ENCODE measurements at places on chromosomes 4 and X. TPM values are rescaled to one million over a fixed set of nuclear protein-coding genes. Genes with fewer than 3 reads are reported as not detected.

Gene YIPF7
- not detected for total RNA-seq

- no peak for DNase-seq
These were observed 87.0 kb downstream of the FHDC1 start for GRCh38 chr4:153023139-153023538.

- DNase-seq = no peak
These were observed 611.4 kb downstream of the KCTD8 start for GRCh38 chr4:43837171-43837570.

- DNase-seq = no peak
These were observed 546 bp downstream of the ZRSR2 start for GRCh38 chrX:15790769-15791290.

Gene TAPT1
- 9.7 TPM for total RNA-seq

Gene ARHGAP6
- total RNA-seq = not detected

GRCh38 chrX:54076903-54077302, 32.6 kb upstream of the PHF8 start:
- no peak for DNase-seq

Gene TCEAL2
- total RNA-seq = not detected

Gene SPANXA2
- not detected for total RNA-seq

DNA sequence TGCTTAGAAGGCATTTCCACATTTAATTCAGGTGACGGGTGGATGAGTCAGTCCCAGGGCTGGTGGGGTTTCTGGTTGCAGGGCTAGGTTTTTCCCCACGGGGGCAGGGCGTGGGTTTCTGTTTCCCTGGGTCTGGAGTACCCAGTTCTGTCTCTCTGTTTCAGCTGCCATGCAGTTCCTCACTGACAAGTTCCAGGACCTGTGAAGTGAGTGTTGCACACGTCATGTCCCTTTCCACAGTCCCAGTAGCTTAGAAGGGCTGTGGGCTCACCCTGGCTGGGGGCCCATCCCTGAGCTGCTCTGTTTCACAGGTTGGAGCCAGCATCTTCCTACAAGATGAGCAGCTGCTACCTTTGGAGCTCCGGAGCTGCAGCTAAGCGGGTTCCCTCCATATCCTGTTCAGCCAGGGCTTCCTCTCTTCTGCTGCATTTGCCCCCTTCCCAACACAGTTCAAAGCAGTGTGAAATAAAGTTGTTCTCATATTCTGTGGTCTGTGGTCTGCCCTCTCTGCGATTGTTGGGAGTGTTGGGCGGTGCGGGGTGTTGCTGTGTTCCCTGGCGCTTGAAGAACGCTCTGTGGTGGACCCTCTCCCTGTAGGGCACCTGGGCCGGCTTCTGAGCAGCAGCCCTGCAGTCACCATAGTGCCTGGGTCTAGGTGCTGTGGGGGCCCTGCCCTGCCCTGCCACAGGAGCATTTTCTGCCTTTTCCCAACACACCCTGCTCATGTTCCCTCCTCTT, 3.9 kb downstream of the LOC101059915 start:
- no peak for DNase-seq

GRCh38 chrX:149898554-149898953, 17.6 kb downstream of the MAGEA8 start:
- no peak for DNase-seq

Gene IRF2
- 35.5 TPM for total RNA-seq

DNA sequence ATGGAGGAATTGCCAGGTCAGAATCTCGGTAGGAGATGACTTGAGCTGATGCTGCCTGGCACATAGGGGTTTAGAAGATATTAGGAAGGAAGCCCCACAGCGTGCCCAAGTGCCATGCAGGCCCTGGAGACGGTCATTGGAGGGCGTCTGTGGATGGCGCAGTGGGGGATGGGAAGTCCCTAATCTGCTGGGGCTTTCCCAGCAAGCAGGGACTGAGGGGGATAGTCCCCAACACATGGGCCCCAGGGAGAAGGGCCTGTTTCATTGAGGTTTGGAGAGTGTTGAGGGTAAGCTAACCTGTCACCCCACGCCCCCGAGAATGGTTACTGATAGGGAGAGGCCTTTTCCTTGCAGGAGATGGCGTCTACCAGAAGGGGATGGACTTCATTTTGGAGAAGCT, 7.8 kb downstream of the TAFAZZIN start:
- DNase-seq = no peak

GRCh38 chrX:9249051-9249846, 215.3 kb upstream of the FAM9B start:
- no peak for DNase-seq

Gene TRIM61
- total RNA-seq = 6.9 TPM

GRCh38 chr4:183798301-183799253, 106.5 kb upstream of the STOX2 start:
- no peak for DNase-seq

GRCh38 chr4:107599841-107600240, 120.2 kb downstream of the PAPSS1 start:
- no peak for DNase-seq

Gene ARHGAP36
- total RNA-seq = not detected

Gene F8A2
- total RNA-seq = not detected

- DNase-seq = no peak
These were observed 76.6 kb downstream of the ARHGAP10 start for GRCh38 chr4:147808447-147808846.

Data from Karpas-422 (cell line).